ENCODE measurements at places on chromosomes 2 and 18.

- no peak for DNase-seq
Measured at GRCh38 chr2:234322766-234323465, 174.0 kb downstream of the ARL4C start.

- DNase-seq, result no peak
Measured at GRCh38 chr18:41165625-41166024, 789.4 kb upstream of the PIK3C3 start.

- no peak for DNase-seq
Measured at GRCh38 chr18:58497845-58498244, 131.0 kb downstream of the ALPK2 start.

- no peak for DNase-seq
Measured at GRCh38 chr2:101610750-101611315, 86.7 kb upstream of the MAP4K4 start.

GRCh38 chr2:170215021-170215420, 37.1 kb downstream of the MYO3B start:
- no peak for DNase-seq

- DNase-seq, result no peak
Measured at GRCh38 chr2:88599527-88599926, 27.7 kb downstream of the EIF2AK3 start.

GRCh38 chr18:60910534-60910933, 422.7 kb upstream of the CDH20 start:
- no peak for DNase-seq

- DNase-seq, result no peak
Measured at GRCh38 chr2:216183462-216183861, 74.3 kb downstream of the XRCC5 start.

GRCh38 chr2:85875350-85876050, 13.3 kb downstream of the ST3GAL5 start:
- no peak for DNase-seq

DNA sequence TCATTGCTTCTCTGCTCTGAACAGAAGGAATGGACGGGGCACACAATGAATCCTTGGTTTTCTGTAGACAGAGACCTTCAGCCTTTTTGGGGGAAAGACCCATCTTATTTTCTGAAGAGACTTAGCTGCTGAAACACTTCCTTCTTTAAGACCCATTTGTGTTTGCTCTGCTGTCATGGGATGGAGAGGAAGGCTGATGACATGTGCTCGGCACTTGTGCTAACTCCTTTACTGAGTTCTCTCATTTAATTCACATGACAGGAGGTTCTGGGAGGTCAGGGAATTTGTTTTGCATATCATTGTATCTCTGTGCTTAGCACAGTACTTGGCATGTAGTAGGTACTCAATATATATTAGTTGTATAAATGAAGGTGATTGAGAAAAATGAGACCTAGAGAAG, 39.0 kb downstream of the OXER1 start:
- DNase-seq, result no peak

- DNase-seq, result no peak
Measured at GRCh38 chr2:74741629-74742028, 87.6 kb downstream of the SEMA4F start.

DNA sequence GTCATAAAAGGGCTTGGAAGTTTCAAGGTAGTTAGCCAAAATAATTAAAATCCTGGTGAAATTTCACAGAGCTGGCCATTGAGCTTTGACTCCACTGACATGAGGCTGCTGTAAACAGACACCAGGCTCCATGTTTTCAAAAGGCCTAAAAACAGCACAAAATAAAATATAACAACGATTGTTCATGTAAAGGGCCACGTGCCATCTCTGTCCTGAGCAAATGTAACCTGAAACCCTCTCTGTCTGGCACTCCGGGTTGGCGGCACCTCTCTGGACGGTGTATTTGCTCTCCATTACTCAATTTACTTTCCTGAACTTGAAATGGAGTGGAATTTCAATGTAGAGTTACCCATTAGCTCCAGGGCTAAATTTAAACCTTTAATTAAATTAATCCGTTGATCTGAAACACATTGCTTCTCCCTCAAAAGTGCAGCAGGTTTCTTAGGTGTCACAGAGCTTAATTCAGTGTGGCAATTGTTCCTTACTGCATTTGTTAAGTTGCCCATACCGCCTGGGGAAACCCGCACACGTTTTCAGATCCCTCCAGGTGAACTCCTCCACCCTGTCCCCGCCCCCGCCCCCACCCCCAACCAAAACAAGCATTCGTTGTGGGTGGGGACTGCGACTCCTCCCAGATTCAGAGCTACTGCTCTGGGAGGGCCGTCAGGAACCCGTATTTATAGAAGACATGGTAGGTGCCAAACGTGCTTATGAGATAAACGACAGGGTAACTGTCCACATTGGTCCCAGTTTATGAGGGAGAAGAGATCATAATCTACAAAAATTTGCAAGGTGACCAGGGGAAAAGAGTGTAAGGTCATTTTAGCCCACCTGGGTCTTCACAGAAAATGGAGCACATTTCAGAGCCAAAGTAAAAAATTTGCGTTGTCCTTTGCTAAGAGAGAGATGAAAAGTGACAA, 1.2 kb upstream of the CABLES1 start:
- no peak for DNase-seq

DNA sequence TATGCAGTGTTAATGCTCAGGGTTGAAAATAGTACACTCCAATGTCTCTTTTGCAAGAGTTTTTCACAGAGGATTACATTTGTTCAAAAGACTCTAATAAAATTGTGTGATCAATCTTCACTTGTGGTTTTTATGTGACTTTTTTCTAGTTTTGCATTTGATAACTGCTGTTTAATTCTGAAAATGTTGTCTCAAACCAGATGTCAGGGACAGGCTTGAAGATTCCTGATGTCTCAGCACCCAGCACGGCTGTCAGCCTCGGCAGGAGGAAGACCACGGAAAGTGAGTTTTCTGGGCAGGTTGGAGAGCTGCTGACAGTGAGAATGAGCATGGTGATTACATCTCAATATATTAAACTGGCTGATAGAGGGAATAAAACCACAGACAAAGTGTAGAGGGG, 9.1 kb downstream of the SOX11 start:
- no peak for DNase-seq

GRCh38 chr2:174682007-174682577, 82.2 kb downstream of the CHRNA1 start:
- DNase-seq, result no peak

DNA sequence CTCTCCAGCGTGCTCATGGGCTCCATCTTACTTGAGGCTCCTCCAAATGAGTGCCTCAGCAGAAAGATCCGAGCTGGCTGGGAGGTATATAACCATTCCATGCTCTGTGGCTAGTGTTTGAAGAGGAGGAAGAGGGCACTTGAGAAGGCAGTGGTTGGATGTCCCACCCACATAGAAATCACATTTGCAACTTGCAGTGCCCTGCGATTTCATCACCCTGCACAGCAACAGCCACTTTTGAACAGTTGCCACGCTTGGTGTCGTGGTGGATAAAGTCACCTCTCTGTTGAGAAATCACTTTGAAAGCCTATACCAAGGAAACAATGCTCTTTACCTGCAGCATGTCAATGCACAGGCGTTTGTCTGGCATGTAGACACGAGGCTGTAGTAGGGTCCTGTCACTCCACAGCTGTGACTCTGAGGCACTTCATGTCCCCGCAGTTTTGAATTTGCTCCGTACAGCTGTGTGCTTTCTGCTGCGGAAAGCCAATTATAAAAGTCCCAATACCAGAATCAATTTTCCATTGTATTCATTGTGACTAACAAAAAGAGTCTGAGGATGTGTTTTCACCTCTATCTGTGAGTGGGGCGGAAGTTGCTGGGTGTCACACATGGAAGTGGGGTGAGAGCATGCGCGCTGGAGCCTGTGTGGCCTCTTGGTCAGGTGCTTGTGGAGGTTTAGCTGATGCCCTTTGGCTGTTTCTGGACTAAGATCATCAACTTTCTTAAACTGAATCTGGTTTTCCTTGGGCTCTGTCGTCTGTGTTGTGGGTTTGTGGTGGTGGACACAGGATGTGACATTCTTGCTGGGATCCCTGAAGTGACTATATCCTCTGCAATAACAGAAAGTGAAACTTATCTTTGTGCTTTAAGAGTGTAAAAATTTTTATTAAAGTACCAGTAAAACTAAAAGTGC, 2.8 kb downstream of the CNDP2 start:
- no peak for DNase-seq

GRCh38 chr18:39647627-39648534, 2082.3 kb upstream of the CELF4 start:
- DNase-seq, result peak; percentile 20

DNA sequence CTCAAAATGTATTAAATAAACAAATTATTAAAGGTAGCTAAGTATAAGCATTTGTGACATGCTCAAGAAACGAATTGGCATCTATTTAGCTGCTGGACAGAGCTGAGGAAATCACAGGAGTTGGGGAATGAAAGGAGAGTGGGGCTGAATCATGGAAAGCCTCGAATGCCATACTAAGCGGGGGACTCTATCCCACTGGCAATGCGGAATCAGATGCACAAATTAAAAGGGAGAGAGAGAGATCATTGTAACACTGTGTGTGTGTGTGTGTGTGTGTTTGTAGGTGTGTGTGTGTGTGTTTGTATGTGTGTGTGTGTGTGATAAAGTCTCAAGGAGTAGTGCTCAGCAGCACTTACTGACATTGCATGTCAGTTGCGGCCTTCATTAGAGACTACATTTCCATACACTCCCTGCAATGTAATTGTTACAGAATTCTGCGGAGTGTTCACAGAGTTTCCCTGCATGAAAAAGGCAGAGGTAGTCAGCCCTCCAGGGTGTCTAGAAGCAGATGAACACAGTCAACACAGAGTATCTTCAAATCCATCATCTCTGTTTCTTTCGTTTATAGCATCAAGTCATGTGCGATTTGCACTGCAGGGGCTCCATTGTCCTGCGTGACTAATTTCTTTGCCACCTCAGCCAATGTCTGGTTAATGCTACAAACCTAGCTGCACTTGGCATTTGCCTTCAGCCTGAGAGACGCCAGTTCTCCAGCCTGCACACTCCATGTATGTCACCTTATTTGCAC, 111.7 kb upstream of the CYRIA start:
- no peak for DNase-seq

- no peak for DNase-seq
Measured at GRCh38 chr2:84946204-84947009, 24.6 kb upstream of the KCMF1 start.

DNA sequence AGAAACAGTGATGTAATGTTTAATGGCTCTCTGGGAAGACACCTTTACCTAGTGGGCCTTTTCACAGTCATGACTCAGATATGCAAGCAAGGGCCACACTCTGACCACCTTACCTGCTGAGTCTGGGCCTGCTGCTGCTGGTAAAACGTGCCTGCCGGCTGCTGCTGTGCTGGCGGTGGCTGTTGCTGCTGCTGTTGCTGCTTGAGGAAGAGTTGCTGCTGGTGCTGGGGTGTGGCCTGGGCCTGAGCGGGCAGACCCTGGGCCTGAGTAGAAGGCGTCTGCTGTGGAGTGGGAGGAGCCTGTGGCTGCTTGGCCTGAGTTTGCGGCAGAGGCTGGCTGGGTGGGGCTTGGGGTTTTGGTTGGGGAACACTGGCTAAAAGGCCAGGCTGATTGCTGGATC, 81.6 kb upstream of the NFU1 start:
- no peak for DNase-seq

- no peak for DNase-seq
Measured at GRCh38 chr18:61241260-61241853, 91.9 kb upstream of the CDH20 start.

- no peak for DNase-seq
Measured at GRCh38 chr2:118752762-118753429, 94.6 kb downstream of the EN1 start.

DNA sequence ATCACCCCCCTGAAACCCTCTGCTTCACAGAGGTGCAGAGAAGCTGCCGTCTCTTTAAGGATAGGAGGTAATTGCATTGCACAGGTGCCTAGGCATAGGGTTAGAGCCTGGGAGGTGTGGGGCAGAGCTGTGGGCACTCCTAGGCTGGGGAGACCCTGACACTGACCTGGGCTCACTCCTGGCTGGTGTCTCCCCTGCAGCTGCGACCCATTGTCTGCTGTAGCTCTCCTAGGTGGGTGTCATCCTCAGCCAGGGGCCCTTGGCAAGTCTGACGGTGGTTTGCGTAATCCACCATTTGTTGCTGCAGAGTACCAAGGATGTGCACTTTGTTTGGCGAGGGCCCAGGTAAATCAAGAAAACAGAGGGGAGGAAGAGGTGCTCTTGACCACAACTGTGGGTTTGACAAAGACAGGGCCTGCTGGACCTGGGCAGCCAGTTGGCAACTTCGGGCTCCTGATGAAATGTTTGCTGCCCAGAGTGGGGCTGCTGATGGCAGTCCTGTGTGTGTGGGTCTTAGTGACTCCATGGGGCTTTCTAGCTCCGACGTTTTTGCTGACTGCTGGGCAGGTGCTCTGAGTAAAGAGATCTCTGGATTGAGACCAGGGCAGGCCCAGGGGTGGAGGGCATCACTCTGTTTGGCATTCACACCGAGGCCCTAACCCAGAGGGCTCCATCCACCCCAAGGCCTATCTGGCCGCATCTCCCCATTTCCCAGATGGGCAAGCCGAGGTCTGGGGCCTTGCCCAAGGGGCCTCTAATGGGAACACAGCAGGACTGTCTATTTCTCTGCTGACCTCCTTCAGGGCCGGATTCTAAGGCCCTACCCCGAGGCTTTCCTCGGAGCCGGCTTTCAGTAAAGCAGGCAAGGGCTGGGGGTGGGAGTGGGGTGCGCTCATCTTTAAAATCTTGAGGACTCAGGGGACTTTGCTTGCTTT, 67.7 kb downstream of the EDAR start:
- no peak for DNase-seq

GRCh38 chr2:64234785-64235184, 90.6 kb upstream of the PELI1 start:
- DNase-seq, result no peak

DNA sequence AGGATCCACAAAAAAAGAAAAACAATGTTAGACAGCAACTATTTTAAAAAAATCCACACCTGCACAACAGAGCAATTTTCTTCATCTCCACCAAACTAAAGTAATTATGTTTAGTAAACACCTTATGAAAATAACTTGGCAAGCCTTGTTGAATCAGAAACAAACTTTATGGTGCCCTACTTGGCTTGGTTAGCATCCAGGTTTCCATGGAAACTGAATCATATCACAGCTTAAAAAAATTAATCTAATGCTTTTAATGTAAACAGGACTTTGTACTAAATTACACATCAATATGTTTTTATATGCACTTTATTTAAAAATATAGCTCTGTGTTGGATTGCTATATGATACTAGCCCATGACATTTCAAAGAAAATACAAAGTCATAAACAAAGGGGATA, 1882.4 kb downstream of the SUCLG1 start:
- no peak for DNase-seq

DNA sequence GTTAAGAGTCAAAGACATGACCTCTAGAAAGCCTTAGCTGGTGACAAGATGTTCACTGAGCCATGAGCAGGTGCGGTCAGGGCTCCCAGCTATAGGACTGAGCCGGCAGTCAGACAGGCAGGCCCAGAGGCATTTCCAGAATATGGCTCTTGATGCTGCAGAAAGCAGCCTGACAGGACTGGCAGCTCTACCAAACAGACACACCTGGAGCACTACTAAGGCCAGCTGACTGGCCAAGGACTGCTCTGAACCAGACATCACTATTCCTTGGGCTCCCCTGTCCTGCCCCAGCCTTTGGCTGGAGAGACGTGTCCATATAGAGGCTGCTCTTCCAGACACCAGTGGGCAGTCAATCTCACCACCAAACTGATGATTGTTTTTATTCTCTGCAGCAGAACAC, 98.8 kb downstream of the RIF1 start:
- DNase-seq, result no peak

Data from right renal pelvis (tissue), 4 donors.